ENCODE measurements at places on chromosomes 7 and 10.

- no peak for DNase-seq
These were observed 6.9 kb upstream of the CALML5 start for GRCh38 chr10:5506246-5506645.

DNA sequence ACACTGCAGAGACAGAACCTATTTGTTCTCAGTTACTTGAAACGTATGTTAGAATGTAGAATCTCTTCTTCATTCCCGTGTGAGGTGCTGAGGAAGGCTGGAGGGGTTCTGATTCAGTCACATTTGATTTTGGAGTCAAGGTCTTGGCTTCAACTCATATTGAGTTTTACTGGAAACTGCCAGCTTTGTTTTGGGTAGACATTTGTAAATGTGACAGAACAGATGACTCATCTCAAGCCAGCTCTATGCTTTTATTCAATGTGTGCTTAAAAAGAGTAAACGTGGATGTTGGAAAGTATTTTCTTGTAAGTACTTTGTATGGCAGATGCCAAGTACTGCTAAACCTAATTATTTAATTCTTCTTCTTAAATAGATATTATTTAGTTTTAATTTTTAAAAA lies 780.8 kb upstream of the C7orf33 start:
- DNase-seq, result no peak

GRCh38 chr10:1426786-1427185 lies 310.5 kb downstream of the ADARB2 start:
- DNase-seq, result no peak

DNA sequence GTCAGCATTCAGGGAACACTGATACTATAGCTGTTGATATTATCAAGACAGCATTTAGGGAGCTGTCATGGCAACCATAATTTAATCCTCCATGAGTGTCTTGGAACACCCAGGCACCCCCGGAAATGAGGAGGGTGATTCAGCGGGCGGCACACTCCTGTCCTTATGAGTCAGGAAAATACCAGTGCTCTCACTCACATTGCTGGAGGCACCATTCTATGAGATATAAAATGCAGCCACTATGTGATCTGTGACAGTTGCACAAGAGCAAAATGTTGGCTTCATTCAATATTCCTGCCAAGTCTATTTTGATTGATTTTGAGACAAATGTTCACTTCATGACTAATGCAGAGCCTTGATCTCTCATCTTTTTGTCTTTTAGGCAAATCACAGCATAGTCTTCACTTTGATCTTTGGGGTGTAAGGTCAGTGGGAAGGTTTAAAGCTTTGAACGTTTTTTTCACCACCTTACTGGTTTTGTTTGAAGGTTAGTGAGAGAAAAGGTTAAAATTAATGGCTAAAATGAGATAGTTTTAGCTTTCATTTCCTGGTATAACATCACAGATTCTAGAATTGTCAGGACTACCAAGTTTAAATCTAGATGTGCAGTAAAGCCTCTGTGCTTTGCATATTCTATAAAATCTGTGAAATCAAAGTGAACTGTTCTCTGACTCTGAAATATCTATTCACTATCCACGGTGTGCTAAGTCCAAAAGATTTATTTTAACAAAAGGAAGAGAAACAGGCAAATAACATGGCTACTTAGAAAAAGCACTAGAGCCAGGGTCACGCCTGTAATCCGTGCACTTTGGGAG lies 12.4 kb upstream of the ARHGAP12 start:
- no peak for DNase-seq

DNA sequence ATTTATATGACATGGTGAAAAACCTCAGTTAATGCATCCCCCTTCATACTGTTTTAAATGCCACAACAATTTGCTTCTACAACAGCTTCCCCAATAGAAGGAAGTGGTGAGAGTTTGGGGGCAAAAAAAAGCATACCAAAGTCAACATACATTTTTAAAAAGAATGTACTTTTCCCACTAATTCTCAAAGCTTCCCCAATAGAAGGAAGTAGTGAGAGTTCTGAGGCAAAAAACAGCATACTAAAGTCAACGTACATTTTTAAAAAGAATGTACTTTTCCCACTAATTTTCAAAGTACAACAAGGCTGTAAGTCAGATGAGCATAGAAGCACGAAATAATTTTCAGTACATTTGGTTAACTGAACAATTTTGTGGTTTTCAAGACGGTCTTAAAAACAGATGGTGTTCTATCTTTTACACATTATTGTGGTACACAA lies 24.0 kb downstream of the WASL start:
- no peak for DNase-seq

DNA sequence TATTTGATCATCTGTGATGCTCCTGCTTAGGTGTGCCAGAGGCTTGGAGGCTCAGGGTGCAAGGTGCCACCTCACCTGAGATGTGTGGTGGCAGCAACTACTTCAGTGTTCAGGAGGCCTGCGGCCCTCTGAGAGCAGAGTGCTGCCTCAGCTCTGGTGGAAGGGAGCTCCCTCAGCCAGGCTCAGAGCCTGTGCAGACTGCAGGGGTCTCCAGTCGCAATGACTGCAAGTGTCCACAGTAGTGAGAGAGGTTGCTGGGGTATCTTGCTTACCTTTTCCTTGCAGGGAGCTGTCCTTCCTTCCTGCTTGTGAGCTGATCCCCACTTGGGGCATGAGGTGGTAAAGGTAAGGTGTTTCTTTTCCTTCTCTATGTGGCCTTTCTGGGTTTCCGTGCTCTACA lies 131.0 kb upstream of the GAD2 start:
- no peak for DNase-seq

- no peak for DNase-seq
These were observed 184.7 kb downstream of the DIP2C start for GRCh38 chr10:504806-505205.

DNA sequence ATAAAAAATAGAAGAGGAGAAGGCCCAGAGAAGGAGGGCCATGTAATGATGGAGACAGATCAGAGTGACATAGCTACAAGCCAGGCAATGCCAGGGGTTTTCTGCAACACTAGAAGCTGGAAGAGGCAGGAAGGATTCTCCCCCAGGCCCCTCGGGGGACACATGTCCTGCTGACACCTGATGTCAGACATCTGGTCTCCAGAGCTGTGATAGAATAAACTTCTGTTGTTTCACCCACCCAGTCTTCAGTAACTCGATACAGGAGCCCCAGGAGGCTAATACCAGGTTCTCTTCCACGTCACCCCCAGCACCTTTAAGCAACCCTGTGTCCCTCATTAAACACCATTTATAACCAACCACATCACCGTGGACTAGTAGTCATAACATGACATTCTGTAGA lies 94.9 kb downstream of the TMEM130 start:
- no peak for DNase-seq

GRCh38 chr7:100674411-100675104 lies 1.0 kb downstream of the GNB2 start:
- DNase-seq, result no peak
